ENCODE measurements at places on chromosomes 2 and 18.

GRCh38 chr2:171086352-171087290, 74.1 kb downstream of the TLK1 start:
- DNase-seq = peak; percentile 45

DNA sequence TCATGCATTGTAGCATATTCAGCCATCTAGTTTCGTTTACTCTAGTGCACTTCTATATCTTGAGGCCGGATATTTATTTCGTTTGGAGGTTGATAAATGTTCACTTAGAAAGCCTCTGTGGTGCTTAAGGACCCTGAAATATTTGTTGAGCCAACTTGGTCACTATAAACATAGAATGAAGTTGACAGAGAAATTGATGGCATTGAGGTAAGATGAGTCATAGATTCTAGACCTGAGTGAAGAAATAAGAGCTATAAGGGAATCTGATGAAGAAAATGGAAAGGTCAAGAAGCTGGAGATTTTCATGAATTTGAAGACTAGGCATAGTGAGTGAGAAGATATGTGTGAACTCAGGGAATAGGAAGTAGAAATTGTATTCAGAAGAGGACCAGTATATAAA, 35.9 kb downstream of the EPC2 start:
- no peak for DNase-seq

DNA sequence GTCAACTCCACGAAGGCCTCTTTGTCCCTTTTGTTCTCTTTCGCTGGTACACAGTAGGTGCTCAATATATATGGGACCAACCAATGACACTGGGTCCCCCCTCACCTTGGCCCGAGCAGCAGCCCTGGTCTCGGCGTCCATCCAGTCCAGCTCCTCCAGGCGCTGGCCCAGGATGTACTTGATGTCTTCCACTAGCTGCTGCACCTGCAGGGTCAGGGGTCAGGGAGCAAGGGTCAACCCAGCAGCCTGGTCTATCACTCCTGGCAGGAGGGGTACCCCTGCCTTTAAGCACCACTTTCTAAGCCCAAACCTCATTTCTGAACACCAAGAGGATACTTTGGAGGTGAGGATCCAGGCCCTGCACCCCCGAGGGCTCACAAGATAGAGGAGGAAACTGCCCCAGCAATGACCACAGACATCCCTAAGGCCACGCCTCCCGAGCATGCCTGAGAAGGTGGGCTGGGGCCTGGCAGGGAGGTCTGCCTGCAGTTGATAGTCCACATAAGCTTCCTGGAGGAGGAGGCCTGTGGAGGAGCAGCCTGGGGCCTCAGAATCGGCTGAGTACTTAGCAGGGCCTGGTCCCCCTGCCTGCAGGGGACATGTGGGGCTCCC, 4.2 kb downstream of the ECEL1 start:
- DNase-seq = no peak

DNA sequence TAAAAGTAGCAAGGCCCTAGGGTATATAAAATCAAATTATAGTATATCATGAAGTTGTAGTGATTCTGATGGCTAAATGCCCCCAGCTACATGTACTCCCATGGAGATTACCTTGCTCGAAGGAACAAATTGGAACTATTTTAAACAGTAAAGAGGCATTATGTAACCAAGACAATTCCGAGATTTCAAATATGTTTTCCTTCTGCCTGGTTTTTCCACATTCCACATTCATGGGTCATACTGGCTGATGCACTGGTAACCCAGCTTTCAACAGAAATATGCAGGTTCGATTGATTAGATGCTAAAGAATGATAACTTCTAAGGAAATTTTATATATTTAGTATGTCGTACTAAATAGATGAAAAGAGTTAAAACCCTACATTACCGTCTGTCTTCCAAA, 62.3 kb upstream of the MGAT4A start:
- DNase-seq = no peak

GRCh38 chr18:76460482-76460881, 34.6 kb downstream of the ZNF516 start:
- no peak for DNase-seq

GRCh38 chr2:161979490-161979889, 94.5 kb downstream of the DPP4 start:
- no peak for DNase-seq

DNA sequence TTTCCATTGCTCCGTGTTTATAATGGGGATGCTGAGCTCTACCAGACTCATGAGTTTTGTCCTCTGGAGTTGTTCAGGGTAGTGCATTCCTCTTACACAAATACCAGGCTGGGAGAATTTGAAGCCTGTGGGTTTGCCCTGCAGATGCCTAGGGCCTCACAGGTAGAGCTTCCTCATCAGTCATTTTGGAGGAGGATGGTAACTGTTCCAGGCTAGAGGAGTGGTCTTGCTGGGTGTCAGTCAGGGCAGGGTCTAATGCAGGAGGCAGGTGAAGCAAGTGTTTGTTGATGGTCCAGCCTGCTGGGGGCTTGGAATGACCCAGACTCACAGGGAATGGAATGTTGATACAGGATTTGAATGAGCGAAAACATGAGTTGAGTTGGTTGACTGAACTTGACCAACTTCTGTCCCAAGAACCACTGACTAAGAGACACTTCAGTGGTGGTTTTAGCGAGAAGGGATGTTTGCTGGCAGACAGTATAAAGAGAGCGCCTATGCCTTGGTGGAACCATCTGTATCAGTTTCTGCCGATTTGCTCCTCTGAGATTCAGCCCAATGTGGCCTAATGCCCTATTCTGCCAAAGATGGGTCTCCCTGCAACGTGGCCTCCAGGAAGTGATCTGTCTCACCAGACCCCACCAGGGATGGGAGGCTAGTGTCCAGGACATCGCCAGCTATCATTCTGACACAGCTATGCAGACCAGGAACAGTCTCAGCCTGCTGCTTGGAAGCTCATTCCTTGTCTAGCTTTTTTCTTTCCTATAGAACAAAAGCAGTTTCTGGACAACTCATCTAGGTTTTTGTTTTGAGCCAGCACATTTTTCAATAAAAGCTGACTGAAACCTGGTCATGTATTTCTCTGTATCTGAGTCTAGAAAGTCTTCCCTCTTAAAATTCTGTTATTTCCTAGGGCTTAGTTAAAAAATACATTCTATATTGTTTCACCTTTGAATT, 9.3 kb downstream of the IL1R2 start:
- no peak for DNase-seq

DNA sequence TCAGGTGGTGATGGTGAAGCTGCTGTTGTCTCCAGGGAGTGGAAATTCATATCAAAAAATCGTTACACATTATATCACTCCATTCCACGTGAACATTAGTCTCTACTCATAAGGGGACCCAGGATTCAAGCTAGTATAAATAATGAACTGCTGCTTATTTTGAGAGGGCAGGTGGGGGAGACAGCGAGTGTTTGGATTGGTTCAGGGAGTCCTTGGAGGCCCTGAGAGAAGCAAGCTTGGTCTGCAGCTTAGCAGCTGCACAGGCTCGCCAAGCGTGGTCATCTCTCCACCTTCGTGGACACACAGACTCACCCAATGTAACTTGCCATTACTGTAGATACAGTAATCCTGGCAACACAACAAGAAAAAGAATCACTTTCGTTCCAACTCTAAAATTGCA, 177.6 kb downstream of the ZNF521 start:
- no peak for DNase-seq

- DNase-seq = no peak
Observed at GRCh38 chr2:234095301-234095700, 44.8 kb downstream of the SPP2 start.

DNA sequence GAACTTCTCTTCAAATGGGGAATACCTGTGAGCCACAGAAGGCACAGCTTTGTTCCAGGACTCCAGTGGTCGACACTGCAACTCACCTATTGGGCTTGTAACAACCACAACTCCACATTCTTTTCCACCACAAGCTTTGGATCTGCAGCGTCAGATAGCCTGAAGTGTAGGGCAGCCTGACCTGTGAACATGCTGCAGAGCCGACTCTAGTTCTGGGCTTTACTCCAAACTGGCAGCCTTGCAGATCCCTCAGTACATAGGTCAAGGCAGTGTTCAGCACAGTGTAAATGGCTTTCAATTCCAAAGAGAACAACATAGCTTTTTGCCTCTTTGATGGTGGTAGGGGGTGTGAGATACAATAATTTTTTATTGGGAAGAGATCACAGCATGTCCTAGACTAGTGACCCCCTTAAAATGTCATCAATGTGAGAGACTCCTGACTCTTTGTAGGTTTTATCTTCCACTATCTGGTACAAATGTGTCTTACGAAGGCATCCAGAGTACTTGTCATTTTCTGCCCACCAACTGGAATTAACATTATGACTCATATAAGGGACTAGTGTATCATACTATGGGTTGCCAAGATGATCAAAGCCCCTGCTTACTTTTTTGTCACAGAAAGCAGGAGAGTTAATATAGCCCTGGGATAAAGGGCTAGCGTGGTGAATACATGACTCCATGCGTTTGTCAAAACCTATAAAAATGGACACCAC, 149.8 kb downstream of the COPS8 start:
- no peak for DNase-seq

GRCh38 chr2:101872480-101872879, 119.3 kb upstream of the IL1R2 start:
- no peak for DNase-seq

GRCh38 chr2:241893265-241893664, 23.7 kb downstream of the RTP5 start:
- no peak for DNase-seq

- DNase-seq = no peak
Observed at GRCh38 chr2:62343636-62344337, 147.9 kb downstream of the B3GNT2 start.

DNA sequence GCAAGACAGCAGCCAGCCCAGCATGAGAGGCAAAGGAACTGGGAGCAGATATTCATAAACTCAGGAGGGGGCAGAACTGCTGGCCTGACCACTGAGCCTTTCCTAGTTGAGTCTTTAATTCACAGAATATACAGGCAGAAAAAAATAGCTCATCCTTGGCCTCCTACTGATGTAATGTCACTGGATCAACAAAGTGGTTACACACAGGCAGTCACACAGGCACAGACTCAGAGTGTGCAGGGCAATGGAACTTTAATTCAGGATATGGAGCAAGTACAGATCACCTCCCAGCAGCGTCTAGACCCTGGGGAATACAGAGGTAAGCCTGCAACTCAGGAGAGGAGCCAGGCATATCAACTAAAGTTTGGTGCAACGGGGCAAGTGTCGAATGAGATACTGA, 75.4 kb downstream of the TNP1 start:
- DNase-seq = no peak

- DNase-seq = no peak
Observed at GRCh38 chr2:136070913-136071312, 47.0 kb downstream of the CXCR4 start.

DNA sequence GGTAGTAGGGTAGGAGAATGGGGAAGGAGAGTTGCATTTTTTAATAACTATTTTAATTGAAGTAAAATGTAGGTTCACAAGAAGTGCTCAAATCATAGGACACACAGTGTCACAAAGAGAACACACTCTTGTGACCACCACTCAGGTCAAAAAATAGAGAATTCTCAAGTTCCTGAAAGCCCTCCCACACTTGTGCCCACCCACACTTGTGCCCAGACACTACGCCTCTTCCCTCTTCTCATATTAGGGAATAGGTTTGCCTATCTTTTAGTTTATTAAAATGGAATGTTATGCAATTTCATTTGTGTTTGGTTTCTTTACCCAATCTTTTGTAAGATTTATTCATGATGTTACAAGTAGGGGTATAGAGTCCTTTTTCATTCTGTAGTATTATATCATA, 67.2 kb downstream of the UGGT1 start:
- no peak for DNase-seq

DNA sequence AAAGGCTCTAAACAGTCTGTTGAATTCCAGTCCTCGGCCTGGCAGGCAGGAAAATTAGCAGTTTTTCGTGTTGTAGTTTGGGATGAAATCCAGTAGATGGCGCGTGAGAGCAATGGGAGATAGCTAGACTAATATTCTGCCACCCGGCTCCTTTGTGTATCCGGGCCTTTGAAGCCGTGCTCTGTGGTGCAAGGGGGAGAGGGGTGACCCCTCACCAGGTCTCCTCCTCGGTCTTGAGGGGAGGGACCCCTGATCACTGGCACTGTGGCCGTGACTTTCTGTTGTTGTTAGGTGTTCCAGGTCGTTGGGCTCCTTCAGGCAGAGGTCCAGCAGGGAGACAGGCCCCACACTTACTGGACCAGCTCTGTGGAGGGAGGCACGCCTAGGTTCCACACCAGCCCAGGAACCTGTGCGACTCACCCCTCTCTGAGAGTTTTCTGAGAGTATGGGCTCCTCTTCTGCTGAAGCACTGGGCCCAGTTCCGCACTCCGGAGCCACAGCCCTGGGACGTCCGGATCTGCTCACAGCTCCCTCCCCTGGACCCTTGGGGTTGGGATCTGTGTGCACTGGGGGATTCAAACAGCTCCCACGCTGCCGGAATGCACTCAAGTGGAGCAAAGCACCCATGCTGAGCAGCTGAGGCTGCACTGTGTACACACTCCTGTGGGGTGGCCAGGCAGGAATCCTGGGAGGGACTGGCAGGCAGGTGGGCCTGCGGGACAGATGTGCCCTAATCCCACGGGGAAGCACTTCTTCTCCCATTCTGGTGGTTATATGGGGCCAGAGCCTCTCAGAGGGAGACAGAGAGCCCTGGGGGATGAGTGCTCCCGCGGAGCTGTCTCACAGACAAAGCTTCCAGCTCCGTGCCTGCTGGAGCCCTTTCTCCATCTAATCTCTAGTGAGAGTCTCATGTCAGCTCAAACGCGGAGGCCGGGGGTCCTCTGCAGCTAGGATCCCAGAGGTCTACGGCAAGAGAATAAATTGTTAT, 8.8 kb downstream of the GKN2 start:
- peak; percentile 69 for DNase-seq

- no peak for DNase-seq
Observed at GRCh38 chr2:132419235-132419634, 2.6 kb downstream of the GPR39 start.

- DNase-seq = no peak
Observed at GRCh38 chr2:141701618-141702017, 429.2 kb downstream of the LRP1B start.

DNA sequence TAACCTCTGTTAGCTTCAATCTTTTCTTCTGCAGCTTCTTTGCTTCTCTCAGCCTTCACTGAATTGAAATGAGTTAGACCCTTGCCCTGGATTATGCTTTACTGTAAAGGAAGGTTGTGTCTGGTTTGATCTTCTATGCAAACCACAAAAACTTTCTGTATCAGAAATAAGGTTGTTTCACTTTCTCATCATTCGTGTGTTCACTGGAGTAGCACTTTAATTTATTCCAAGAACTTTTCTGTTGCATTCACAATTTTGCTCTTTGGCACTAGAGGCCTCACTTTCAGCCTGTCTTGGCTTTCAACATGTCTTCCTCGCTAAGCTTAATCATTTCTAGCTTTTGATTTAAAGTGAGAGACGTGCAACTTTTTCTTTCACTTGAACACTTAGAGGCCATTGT, 365.3 kb downstream of the TDRD15 start:
- no peak for DNase-seq

GRCh38 chr2:197706839-197707207, 1.7 kb downstream of the MARS2 start:
- no peak for DNase-seq

DNA sequence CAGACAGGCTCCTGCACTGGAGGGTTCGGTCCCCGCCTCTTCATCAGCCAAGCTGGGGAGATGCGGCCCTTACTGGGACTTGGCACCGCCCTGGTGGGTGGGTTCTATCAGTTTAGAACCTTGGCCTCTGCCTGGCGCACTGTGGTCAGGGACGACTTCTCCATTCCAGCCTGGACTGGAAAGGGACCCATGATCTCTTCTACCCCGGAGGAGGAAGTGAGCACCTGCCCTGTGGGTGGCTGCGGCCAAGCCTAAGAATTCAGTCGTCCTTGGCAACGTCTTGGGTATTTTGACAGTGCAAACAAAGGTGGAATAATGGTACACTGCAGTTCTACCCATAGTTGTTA, 106.9 kb upstream of the CD302 start:
- DNase-seq = no peak

All from right renal cortex interstitium (tissue), 3 donors.